ENCODE measurements at places on chromosomes 6 and 20.
A peak's percentile ranks its signal among the peaks of the same experiment; 100 is the strongest.

GRCh38 chr6:88650029-88650619, 313.3 kb downstream of the RNGTT start:
- DNase-seq: no peak

- DNase-seq: no peak
Observed at GRCh38 chr20:33648396-33649004, 13.6 kb upstream of the C20orf144 start.

DNA sequence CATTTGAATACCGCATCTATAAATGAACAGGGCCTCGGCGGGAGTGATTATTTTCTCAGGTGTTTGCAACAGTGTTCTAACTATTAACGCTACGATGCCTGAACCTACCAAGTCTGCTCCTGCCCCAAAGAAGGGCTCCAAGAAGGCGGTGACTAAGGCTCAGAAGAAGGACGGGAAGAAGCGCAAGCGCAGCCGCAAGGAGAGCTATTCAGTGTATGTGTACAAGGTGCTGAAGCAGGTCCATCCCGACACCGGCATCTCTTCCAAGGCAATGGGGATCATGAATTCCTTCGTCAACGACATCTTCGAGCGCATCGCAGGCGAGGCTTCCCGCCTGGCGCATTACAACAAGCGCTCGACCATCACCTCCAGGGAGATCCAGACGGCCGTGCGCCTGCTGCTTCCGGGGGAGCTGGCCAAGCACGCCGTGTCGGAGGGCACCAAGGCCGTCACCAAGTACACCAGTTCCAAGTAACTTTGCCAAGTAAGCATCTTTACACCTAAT, 70.9 kb downstream of the HFE start:
- DNase-seq: peak; percentile 60

- no peak for DNase-seq
Observed at GRCh38 chr6:108650781-108651180, 90.1 kb downstream of the FOXO3 start.

- DNase-seq: no peak
Observed at GRCh38 chr6:90819483-90819882, 232.6 kb upstream of the MAP3K7 start.

GRCh38 chr6:89180971-89181370, 35.1 kb downstream of the PM20D2 start:
- no peak for DNase-seq

DNA sequence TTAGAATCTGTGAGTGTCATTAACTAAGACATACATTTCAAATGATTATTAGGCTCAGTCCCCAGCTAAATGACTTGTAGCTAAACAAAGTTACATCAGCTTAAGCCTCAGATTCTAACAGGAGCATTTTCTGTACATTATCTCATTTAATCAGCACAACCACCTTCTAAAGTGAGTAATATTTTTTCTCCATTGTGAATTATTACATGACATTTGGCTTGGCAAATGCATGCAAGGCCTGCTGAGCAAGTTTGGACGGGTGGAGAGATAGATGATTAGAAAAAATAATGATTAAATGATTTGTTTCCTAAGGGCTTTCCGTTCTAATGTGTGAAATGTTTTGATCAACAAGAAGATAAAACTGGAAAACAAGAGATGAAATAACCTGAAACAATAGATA, 20.7 kb downstream of the DCBLD1 start:
- no peak for DNase-seq

DNA sequence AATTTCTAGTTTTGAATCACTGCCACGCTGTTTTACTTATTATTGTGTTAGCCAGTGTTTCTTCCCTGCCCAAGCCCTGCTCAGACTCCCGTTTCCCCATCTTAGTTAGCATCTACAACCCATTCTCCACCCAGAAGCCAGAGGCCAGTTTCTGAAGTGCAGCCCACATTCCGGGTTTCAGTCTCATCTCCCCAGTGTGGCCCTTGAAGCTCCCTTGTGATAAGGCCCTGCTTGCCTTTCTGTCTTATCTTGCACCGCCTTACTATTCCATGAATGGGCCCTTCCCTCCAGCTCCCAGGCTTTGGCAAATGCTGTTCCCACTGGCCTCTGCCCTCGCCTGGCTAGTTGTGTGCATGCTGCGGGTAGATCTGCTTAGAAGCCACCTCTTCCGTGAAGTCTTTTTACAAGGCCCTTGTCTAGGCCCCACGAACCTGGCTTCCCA, 41.1 kb downstream of the TOX2 start:
- DNase-seq: no peak

- DNase-seq: no peak
Observed at GRCh38 chr6:160130729-160131484, 9.3 kb downstream of the SLC22A1 start.

DNA sequence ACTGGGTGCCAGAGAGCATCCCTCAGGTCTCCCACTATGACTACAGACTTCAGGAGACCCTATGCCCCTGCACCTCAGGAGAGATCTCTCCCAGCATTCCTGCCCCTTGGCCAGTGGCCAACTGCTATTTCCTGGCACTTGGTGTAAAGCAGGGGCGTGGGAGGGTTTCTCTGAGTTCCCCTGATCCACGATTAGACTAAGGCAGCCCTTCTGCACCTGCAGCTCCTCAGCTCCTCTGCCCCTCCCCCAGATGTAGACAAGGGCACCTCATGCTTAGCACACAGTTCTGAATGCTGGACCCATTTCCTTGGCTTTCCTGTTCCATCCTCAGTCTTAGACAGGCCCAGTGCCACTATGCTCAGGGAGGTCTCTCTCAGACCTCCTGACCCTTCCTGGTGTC, 28.6 kb downstream of the EDN1 start:
- DNase-seq: no peak

DNA sequence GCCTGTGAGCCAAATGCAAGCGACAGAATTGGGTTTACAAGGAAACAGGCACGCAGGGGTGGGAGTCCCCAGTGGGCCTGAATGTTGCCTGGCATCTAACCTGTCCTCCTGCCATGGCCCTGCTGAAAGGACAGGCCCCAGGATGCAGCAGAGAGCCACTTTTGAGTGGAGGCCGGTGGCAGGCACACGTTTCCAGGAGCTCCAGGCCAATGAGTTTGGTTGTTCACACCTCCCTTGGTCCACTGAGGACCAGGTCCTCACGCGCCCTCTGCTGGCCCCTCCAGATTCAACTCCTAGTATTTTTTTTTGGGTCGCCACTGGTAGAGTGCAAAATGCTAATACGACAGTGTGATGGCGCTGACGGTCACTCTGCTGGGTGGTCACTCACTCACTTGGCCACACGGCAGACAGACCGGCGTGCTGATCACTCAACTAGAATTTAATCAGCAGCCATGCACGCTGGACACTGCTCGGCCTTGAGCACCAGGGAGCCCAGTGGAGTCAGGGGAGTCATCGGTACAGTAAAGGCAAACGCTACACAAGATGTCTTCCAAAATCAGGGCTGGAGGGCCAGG, 81.7 kb upstream of the NFATC2 start:
- DNase-seq: peak; percentile 76
